ENCODE measurements at places on chromosomes 16 and 17.

DNA sequence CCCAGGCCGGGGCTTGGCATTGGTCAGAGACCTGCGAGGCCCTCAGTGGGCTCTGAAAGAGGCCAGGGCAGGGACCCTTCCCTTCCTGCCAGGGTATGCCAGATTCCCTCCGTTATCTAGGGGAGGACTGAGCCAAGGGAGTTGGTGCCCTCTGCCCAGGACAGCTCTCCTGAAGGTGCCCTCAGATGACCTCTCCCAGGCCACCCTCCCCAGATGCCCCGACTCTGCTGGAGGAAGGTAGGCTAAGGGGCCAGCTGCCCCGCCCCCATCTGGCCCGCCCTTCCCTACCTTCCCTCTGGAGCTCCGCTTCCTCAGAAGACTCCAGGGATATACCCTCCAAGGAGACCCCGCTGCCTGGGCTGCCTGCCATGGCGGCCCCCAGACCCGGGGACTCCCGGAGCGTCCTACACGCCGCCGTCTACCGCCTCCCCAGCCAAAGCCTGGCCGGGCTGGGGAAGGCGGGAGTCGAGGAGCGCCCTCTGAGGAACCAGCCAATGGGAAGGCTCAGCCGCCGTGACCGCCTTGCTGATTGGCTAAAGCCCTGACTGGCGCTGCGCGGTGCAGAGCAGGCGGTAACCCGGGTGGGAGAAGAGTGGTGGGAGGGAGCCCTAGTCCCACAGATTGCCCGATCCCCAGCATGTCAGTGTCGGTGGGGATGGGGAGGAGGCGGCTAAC, 7.0 kb downstream of the MPP2 start:
- peak; percentile 70 for DNase-seq

GRCh38 chr17:52536489-52536888, 378.0 kb upstream of the CA10 start:
- DNase-seq, result no peak

GRCh38 chr16:77945126-77945525, 77.2 kb upstream of the CLEC3A start:
- DNase-seq, result no peak

- DNase-seq, result no peak
Measured at GRCh38 chr16:22937169-22937568, 123.2 kb downstream of the HS3ST2 start.

- no peak for DNase-seq
Measured at GRCh38 chr17:43030137-43030767, 5.2 kb downstream of the RND2 start.
